Muscle of leg (tissue), 16 donors: ENCODE measurements at places on chromosomes 3 and 15.
A peak's percentile ranks its signal among the peaks of the same experiment; 100 is the strongest.

DNA sequence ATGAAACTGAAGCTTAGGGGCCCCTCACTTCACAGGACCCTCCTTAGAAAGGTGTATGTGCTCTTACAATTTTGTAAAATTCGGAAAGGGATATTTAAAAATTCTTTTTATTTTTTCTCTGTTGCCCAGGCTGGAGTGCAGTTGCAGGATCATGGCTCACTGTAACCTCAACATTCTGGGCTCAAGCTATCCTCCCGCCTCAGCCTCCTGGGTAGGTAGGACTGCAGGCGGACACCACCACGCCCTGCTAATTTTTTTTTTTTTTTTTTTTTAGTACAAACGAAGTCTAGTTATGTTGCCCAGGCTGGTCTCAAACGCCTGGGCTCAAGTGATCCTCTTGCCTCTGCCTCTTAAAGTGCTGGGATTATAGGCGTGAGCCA is 45.1 kb upstream of the SPATA12 start:
- H3K4me3 ChIP-seq: no peak overlapping the region
- DNase-seq: no peak
- H3K27me3 ChIP-seq: no peaks in the 10 kb centered on the region
- H3K27ac ChIP-seq: no peak overlapping the region
- H3K4me1 ChIP-seq: peaks cover 41% of the 10 kb centered on the region

DNA sequence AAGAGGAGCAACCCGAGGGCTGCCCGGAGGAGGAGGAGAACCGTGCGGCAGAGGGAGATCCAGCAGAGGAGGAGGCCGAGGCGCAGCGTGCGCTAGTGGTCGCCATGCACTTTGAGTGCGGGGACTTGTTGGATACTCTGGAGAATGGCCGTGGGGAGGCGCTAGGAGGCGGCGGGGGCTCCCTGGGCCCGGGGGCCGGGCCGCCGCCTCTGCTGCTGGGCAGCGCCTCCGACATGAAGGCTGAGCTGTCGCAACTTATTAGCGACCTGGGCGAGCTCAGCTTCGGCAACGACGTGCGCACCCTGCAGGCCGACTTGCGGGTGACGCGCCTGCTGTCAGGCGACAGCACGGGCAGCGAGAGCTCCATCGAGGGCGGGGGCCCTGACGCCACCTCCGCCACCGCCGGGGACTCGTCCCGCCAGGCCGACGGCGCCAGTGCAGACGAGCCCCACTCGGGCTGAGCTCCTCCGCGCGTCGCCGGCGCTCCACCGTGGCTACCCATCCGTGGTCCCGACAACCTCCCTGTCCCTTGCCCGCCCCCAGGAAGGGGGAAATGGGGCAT is 2.0 kb downstream of the FAM43A start:
- H3K4me1 ChIP-seq: peaks cover 53% of the 10 kb centered on the region
- DNase-seq: peak; percentile 65
- H3K4me3 ChIP-seq: peak overlapping the region; percentile 70
- H3K36me3 ChIP-seq: peaks cover 3% of the 10 kb centered on the region
- peak overlapping the region; percentile 74 for H3K27ac ChIP-seq
- H3K27me3 ChIP-seq: peaks cover 18% of the 10 kb centered on the region

DNA sequence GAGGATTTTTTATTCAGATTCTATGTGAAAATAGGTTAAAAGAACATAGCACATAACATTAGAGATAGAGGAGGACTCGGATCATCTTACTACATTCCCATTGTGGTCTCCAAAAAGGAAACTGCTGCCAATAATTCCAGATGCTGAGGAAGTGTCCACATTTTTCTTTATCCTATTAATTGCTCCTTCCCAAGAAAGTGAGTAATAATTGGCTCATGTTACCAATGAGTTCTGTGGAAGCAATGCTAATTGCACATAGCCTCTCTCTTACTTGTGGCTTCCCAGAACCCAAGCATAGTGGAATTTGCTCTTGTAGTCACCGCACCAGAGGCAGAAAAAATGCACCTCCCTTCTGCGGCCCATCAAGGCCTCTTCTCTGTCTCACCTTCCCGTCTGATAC is 208.4 kb downstream of the PLOD2 start:
- H3K36me3 ChIP-seq: no peaks in the 10 kb centered on the region
- H3K27me3 ChIP-seq: no peaks in the 10 kb centered on the region
- H3K4me3 ChIP-seq: no peak overlapping the region
- no peaks in the 10 kb centered on the region for H3K4me1 ChIP-seq

DNA sequence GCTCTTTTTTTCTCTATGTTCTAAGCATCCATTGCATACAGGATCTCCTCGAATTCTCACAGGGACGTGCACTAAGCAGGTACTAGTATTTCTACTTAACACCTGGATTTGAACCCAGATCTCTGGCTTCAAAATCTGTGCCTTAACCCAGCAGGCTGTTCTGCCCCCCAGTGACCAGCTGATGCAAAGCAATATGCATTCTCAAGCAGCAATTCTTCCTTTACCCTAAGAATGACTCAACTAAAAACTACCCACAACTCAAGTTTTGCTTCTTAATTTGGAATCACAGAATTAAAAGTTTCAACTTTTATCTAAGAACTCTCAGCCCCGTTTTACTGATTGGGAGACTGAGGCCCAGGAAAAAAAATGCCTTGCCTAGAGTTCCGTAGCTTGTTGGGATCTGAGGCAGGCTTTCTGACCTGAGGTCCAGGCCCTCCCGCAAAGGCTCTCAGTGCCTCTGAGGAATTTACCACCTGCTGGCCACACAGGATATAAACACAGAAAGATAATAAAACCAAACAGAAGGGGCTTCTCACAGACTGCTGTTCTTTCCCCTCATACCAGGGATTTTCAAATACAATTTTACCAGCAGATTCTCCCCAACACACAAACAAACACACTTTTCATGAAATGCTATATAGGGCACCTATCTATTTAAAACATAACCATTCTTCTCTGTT is 115.4 kb upstream of the RAD18 start:
- no peaks in the 10 kb centered on the region for H3K4me1 ChIP-seq
- no peak for DNase-seq
